ENCODE measurements at places on chromosomes 12 and 14. TPM values are rescaled to one million over a fixed set of nuclear protein-coding genes. Genes with fewer than 3 reads are reported as not detected.

The NTF3 gene
- total RNA-seq = not detected

The CCDC197 gene
- total RNA-seq = not detected

The EML5 gene
- total RNA-seq = 0.76 TPM

The RPL10L gene
- not detected for total RNA-seq

The SERPINA9 gene
- total RNA-seq = not detected

The SYNDIG1L gene
- not detected for total RNA-seq

The RPS6KA5 gene
- 3.8 TPM for total RNA-seq

The KDM5A gene
- 20.5 TPM for total RNA-seq

The RITA1 gene
- total RNA-seq = 37.3 TPM

The ACOT6 gene
- total RNA-seq = not detected

The SRGAP1 gene
- total RNA-seq = 10.6 TPM

The OR2AP1 gene
- total RNA-seq = not detected

The RGS6 gene
- total RNA-seq = not detected

The DPY19L2 gene
- 2.1 TPM for total RNA-seq

The KLHL33 gene
- 0.02 TPM for total RNA-seq

The TMEM253 gene
- 0.73 TPM for total RNA-seq

The AMDHD1 gene
- total RNA-seq = 2.6 TPM

The RD3L gene
- total RNA-seq = not detected

The RASAL1 gene
- total RNA-seq = 0.45 TPM

The A2M gene
- not detected for total RNA-seq

The PFKM gene
- 28.2 TPM for total RNA-seq

The ANO2 gene
- not detected for total RNA-seq

The ARHGEF40 gene
- 15.3 TPM for total RNA-seq

The C14orf119 gene
- 104 TPM for total RNA-seq

The PLEKHG7 gene
- total RNA-seq = 0.06 TPM

The DNAI7 gene
- total RNA-seq = 0.18 TPM

The DHH gene
- not detected for total RNA-seq

The ABCD2 gene
- total RNA-seq = not detected

The CCDC88C gene
- 7.2 TPM for total RNA-seq

The AKAP6 gene
- 0.51 TPM for total RNA-seq

The CCDC196 gene
- not detected for total RNA-seq

The TUBA1C gene
- total RNA-seq = 1,750 TPM

The SLC2A13 gene
- 3.9 TPM for total RNA-seq

The LRTM2 gene
- total RNA-seq = 0.07 TPM

The LAG3 gene
- 1.6 TPM for total RNA-seq

The TROAP gene
- total RNA-seq = 87.2 TPM

The PGF gene
- total RNA-seq = 3.8 TPM

The PLEKHD1 gene
- total RNA-seq = 0.04 TPM

The MYH6 gene
- total RNA-seq = not detected

The SLC39A5 gene
- total RNA-seq = not detected

The KRT78 gene
- total RNA-seq = not detected

The LETMD1 gene
- total RNA-seq = 27.6 TPM

The CACNA2D4 gene
- not detected for total RNA-seq

The KRT82 gene
- not detected for total RNA-seq

The OAS2 gene
- 0.21 TPM for total RNA-seq

The LTA4H gene
- 99.1 TPM for total RNA-seq

The TMEM233 gene
- total RNA-seq = 0.05 TPM

The COL2A1 gene
- 0.13 TPM for total RNA-seq

The EGLN3 gene
- total RNA-seq = 4.4 TPM
